Neural progenitor cell (in vitro differentiated cells): ENCODE measurements at places on chromosomes 6 and 20. TPM values are rescaled to one million over a fixed set of nuclear protein-coding genes. Genes with fewer than 3 reads are reported as not detected.

DNA sequence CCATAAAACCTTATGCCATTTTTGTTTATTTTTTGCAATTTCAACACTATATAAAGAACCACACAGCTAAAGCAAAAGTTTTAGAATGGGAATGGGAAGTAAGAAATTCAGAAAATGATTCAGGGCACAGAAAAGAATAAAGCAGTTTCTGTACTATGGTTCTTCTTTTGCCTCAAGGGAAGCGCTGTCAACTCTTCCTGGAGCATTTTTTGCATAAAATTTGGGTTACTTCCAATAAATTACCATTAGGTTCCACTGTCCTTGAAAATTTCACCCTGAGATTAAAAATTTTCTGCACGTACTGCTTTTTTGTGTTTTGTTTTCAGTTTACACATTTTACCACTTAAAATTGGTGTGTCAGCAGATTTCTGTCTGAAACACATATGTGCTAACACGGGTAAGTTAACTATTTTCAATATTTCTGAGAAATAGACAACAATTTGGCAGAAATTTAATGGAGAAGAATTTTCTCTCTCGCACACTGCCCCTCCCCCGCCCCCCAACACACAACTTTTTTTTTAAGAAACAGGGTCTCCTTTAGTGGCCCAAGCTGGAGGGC is 79.6 kb downstream of the ADAT2 start:
- no peak for DNase-seq

- DNase-seq = no peak
Observed at GRCh38 chr6:135985471-135985870, 134.0 kb downstream of the PDE7B start.

DNA sequence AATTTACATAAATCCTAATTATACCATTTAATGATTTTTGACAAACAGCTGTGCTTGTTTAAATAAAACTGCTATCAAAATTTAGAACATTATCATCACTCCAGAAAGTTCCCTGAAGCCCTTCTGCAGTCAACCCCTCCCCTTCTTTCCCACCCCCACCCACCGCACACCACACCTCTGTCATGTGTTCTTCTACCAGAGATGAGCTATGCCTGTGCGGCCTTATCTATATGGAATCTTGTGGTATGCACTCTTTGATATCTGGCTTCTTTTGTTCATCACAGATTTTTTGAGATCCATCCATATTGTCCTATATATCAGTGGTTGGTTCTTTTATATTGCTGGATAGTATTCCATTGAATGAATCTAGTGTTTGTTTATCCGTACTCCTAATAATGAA is 7.2 kb downstream of the MYLIP start:
- DNase-seq = no peak

The EEF1A2 gene
- 0.54 and 1.5 TPM in 2 replicates for total RNA-seq

The RHAG gene
- not detected in 2 replicates for total RNA-seq

The RBM24 gene
- total RNA-seq = 17.3 and 27.6 TPM in 2 replicates

The ANKRD6 gene
- 36.3 and 45.0 TPM in 2 replicates for total RNA-seq

The SMLR1 gene
- total RNA-seq = not detected in 2 replicates
